Nucleus accumbens (tissue), 56 donors: ENCODE measurements at places on chromosomes 3 and 15.

- no peak for DNase-seq
These were observed 192.8 kb downstream of the UBE3A start for GRCh38 chr15:25245801-25246622.

DNA sequence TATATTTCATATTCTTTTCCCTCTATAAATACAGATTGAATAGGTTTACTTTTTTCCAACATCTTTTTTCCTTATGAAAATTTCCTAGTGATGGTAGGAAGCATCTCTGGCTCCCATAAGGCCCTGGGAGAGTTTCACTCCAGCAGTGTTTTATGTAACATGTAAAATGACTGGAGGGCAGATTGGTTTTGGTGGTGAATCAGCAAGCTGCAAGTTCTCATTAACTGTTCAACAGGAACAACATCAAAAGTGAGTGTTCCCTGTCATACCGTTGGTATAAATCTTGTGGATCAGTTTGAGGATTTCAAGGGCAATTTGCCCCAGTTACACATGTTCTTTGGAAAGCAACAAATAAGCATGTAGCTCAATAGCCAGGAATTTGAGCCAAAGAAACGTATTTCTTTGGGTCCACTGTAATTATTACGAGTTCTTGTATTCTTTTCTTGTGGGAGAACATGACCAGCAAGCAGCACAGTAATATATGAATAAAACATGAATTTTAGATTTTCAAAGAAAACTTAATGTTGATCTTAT is 345.7 kb downstream of the SV2B start:
- no peak for DNase-seq

- DNase-seq: no peak
These were observed 199.4 kb upstream of the TTC14 start for GRCh38 chr3:180402471-180403073.

- no peak for DNase-seq
These were observed 19.8 kb downstream of the PDCD10 start for GRCh38 chr3:167714871-167715270.

DNA sequence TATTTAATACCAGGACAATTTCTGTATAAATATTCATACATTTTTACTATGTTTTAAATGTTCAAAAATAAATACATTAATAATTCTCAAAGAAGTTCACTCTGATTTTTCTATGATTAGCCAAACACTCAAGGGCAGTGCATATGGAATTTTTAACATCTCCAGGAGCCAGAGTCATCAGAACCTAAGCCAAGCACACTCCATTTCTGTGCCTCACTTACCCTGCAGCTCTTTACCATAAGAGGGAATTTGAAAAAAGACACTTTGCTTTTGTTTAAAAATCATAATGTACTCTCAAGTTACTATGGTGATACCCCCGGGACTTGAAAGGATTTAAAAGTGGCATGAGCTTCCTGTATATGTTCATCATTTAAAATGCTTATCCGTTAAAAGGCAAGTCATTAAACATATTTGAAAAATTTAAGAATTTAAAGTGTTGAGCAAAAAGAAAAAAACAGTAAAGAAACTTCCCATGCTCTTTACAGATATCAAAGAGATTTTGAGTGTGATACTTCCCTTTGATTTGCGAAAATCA is 747.4 kb upstream of the NECTIN3 start:
- DNase-seq: no peak

- DNase-seq: no peak
These were observed 53.8 kb downstream of the LRRK1 start for GRCh38 chr15:100972975-100973350.

GRCh38 chr15:58755956-58756355 is 6.4 kb upstream of the ADAM10 start:
- DNase-seq: no peak

DNA sequence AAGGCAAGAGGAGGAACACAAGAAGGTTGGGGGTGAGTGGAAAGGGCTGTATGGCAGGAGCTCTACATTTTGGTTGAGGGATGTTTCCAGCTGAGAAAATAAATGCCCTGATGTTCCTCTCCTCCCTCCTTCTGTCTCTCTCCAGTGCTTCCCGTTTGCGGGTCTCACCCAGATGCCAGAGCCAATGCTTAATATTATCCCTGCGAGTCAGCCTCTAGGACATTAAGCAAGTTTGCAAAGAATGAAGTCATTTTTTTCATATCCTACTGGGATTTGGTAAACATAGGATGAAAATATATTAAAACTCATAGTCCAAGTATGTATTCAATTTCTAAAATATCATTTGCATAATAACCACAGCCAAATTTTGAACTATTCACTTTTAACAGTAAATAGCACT is 295.9 kb downstream of the CADM2 start:
- DNase-seq: no peak

- DNase-seq: no peak
These were observed 315.0 kb upstream of the NR2E3 start for GRCh38 chr15:71495398-71495780.
